Ascending aorta (tissue), 2 donors: ENCODE measurements at places on chromosomes 1 and 21. TPM values are rescaled to one million over a fixed set of nuclear protein-coding genes. Genes with fewer than 3 reads are reported as not detected.

Gene PROK1
- total RNA-seq, result not detected

Gene COL11A1
- total RNA-seq, result not detected

Gene RHBDL2
- not detected for total RNA-seq

Gene LCE1B
- not detected for total RNA-seq

Gene TMEM269
- total RNA-seq, result not detected

Gene CNTN2
- total RNA-seq, result 0.32 TPM

Gene BSND
- not detected for total RNA-seq

Gene ATP1A4
- not detected for total RNA-seq

Gene ADCY10
- 1.9 TPM for total RNA-seq

Gene ZSWIM5
- total RNA-seq, result 1.2 TPM

Gene BOLA1
- total RNA-seq, result 36.7 TPM

Gene LORICRIN
- not detected for total RNA-seq

Gene CLCA4
- not detected for total RNA-seq

Gene KLHDC8A
- not detected for total RNA-seq

Gene CASZ1
- 25.8 TPM for total RNA-seq

Gene NFYC
- 75.9 TPM for total RNA-seq

Gene NCMAP
- not detected for total RNA-seq

Gene ARHGEF16
- not detected for total RNA-seq

Gene FCRLB
- total RNA-seq, result not detected

Gene TRIM17
- not detected for total RNA-seq

Gene RAB42
- total RNA-seq, result not detected

Gene ADORA1
- total RNA-seq, result 2.0 TPM

Gene MEX3A
- total RNA-seq, result 1.3 TPM

Gene FCRL5
- total RNA-seq, result not detected

Gene OR2M3
- total RNA-seq, result not detected

Gene EMC1
- total RNA-seq, result 93.0 TPM

Gene CFHR4
- not detected for total RNA-seq

Gene CLDN8
- total RNA-seq, result not detected
